ENCODE measurements at places on chromosomes 2 and 18.

DNA sequence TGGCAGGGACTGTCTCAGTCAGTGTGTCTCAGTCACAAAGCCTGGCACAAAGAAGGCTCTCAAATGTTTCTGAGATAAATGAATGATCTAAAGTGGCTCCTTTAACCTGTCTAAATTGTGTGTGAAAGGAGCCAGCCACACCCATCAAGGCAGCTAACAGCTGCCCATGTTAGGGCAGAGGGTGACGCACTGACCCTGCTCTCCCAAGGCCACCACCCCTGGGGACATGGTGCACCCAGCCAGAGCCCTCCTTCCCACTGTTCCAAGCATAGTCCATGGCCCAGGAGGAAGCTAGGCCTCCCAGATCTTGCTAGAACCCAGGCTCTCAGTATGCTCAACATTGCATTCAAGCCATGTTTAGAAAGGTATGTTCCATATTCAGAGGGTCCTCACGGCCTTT, 100.3 kb downstream of the KLHL29 start:
- DNase-seq: no peak

GRCh38 chr2:33391529-33392255, 84.8 kb upstream of the RASGRP3 start:
- DNase-seq: no peak

DNA sequence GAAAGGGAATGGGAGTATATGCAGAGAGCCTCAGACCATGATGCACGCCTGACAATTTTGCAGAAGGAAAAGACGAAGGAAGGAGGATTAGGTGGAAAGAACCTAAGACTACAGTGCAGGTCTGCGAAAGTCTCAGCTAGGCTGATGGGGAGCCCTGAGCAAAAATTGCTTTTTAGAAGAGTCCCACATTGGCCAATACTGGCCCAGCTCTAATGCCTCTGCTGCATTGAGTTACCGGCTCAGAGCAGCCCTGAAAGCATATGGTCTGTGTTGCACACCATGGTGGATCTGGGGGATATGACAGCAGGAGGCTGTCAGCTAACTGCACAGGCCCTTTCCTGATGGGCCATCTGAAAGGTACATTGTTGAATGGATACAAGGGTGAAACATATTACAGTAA, 48.3 kb upstream of the CAVIN2 start:
- no peak for DNase-seq

GRCh38 chr2:16020389-16021008, 80.1 kb downstream of the MYCN start:
- no peak for DNase-seq

GRCh38 chr2:67904966-67905365, 157.8 kb downstream of the C1D start:
- no peak for DNase-seq

GRCh38 chr18:70228536-70228935, 23.0 kb upstream of the RTTN start:
- DNase-seq: no peak

GRCh38 chr18:63302636-63303405, 16.7 kb downstream of the BCL2 start:
- DNase-seq: no peak

- DNase-seq: no peak
Observed at GRCh38 chr18:25349926-25350487, 2.0 kb downstream of the ZNF521 start.

DNA sequence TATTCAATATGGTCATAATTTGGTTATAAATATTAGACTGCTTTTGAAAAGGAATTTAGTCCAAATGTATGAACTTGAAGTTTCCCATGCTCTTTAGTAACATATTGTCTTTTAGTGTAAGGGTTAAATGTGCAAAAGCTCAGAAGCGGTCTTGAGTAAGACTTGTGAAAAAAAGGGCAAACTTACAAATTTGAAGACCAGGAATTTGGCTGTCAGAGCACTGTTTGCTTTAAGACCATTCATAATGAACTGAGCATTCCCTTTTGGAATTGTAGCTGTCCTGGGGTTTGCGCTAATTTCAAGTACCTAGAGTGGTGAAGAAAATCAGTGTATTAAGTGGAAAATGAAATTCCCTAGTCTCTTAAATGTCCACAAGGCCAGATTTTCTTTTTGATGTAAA, 6.9 kb upstream of the ZEB2 start:
- DNase-seq: no peak

GRCh38 chr2:141569941-141570340, 560.9 kb downstream of the LRP1B start:
- no peak for DNase-seq

- DNase-seq: no peak
Observed at GRCh38 chr2:160952464-160953254, 207.6 kb upstream of the TANK start.

GRCh38 chr2:1101982-1102590, 151.4 kb downstream of the SNTG2 start:
- DNase-seq: no peak

- DNase-seq: no peak
Observed at GRCh38 chr18:55319459-55320193, 268.4 kb downstream of the TCF4 start.

DNA sequence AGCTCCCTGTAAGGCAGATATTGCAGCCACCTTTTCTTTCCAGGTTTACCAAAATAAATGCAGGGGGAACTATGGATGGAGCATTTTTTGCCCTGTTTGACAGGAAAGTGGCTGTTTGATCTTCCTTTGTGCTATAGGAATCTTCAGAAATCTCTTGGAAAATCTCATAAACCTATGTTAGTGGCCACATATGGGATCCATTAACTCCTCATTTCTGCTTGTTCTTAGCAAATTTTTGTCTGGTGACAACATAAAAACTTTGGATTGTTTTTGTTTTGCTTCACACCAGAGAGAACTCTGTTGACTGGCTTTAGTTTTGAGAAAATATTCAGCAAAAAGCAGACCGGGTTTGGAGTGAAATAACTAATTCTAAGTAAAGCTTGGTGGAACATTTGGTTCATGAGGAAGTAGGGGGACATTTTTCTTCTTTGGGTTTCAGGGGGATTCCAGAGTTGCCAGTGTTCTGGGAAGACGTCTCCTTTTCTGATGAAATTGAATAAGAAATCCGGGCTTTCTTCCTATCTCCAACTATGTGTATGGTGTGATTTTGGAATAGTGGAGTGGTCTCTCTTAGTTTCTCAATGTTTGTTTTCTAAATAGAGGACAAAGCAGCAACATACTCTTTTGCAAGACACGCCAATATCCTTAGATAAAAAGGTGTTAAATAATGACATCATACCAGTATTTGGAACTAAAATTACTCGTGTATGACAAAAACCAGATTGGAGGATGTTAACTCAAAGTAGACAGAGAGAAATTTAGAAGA, 174.4 kb downstream of the ICOS start:
- DNase-seq: no peak

DNA sequence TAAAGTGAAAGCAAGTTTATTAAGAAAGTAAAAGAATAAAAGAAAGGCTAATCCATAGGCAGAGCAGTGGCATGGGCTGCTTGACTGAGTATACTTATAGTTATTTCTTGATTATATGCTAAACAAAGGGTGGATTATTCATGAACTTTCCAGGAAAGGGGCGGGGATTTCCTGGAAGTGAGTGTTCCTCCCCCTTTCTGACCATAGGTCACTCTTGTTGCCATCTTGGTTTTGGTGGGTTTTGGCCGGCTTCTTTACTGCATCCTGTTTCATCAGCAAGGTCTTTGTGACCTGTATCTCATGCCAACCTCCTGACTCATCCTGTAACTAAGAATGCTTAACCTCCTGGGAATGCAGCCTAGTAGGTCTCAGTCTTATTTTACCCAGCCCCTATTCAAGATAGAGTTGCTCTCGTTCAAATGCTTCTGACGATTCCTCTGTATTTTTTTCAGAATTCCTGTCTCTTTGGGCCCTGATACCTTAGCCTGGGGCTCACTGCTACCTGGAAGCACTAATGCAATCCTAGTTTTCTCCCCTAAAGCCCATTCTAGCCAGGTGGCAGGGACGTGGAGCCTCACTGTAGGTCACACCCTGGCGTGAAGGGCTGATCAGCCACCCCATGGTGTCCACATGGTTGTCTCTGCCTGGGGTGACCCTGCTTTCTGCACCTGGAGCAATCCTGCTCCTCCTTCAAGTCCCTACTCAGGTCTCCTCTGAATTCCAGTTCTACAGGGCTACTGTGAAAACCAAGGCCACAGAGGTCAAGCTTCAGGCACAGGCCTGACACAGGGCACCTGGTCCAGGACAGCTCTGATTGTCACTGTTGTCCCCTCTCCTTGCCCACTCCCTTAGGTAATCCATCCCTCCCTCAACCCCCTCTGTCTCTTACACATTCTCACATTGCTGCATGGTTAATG, 6.0 kb upstream of the SLC35F6 start:
- no peak for DNase-seq

DNA sequence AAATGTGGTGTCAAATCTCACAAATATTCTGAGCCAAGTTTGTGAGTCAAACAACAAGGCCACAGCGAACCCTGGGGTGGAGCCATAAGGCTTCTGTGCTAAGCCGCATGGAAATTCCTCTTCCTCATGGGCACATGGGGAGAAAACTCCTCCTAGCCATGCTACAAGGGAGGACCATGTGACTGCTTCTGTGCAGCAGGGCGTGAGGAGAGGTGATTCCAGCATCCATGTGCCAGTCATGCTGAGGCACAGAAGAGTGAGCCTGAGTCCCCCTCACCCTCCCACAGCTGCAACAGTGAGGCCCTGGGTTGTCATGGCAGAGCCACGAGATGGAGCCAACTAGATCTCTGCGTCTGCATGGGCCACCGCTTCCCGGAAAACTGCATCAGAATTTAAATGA, 488.8 kb upstream of the RAB6C start:
- DNase-seq: no peak

GRCh38 chr2:232213176-232213575, 165.4 kb upstream of the ALPP start:
- no peak for DNase-seq

- DNase-seq: no peak
Observed at GRCh38 chr18:11119550-11119949, 29.8 kb downstream of the PIEZO2 start.

DNA sequence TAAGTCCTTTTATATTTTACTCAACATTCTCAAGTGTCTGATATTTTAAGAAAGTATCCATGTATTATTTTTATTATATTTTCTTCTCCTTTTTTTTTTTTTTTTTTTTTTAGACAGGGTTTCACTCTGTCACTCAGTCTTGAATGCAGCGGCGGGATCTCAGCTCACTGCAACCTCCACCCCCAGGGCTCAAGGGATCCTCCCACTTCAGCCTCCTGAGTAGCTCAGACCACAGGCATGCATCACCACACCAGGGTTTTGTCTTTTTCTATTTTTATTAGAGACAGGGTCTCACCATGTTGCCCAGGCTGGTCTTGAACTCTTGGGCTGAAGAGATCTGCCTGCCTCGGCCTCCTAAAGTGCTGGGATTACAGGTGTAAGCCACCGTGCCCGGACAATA, 212.1 kb downstream of the TCF4 start:
- no peak for DNase-seq

GRCh38 chr2:240234503-240234951, 94.1 kb upstream of the OTOS start:
- DNase-seq: no peak

All from activated T-cell treated with anti-CD3 and anti-CD28 coated beads for 24 hours (primary cell).